Colonic mucosa (tissue), 4 donors: ENCODE measurements at places on chromosomes 16 and 17. TPM values are rescaled to one million over a fixed set of nuclear protein-coding genes. Genes with fewer than 3 reads are reported as not detected.

- DNase-seq, result no peak
These were observed 27.0 kb downstream of the MRTFB start for GRCh38 chr16:14098081-14098480.

GRCh38 chr17:44492706-44493272 is 10.4 kb downstream of the GPATCH8 start:
- no peak for DNase-seq

DNA sequence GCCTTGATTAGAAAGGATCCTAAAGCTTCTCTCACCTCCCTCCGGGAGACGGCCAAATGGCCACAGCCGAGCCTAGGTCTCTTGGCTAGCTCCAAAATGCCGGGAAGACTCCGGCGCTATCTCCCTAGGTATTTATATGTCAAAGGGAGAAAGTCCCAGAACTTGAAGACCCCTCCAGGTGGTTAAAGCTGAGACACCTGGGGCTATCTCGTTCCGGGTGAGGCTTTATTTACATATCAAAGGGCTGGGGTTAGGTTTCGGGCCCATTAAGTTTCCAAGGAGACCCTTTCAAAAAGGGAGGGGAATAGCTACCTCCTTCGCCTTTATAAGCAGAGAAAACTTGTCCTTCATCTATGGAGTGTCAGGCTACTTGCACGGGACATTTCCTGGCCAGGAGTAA is 70.9 kb upstream of the KIFC3 start:
- no peak for DNase-seq

DNA sequence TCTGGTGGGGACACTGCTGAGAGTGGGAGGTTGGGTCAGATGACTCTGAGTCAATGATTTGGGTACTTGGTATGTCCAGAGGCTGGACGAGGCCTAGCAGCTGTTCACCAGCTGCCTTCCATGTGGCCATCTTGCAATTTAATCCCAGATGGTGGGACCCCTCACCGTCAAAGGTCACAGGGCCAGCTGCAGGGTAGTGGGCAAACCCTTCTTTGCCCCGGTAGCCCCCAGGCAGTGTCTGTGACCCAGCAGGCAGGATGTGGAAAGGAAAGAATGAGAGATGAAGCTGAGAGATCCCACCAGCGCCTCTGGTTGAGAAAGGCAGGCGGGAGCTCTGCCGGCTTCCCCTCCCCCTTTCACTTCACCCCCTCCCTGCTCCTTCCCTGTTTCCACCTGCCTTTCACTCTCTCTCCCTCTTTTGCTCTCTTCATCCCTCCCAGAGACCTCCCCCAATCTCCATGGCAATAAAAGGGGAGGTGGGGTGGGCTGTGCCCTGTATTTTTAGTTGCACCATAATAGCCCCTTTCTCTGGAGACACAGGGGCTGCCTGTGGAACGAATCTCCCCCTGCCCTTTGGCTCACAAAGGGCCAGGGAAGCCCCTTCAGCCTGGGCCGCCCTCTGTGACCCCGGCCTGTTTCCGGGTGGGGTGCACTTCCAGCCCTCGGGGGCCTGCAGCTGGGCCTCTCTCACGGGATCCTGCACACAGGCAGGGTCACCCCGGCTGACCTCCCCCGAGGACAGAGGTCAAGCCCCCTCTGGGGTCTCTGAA is 20.2 kb downstream of the CDK5RAP3 start:
- DNase-seq, result no peak

GRCh38 chr16:6204945-6205344 is 1107.3 kb upstream of the EEF2KMT start:
- no peak for DNase-seq

DNA sequence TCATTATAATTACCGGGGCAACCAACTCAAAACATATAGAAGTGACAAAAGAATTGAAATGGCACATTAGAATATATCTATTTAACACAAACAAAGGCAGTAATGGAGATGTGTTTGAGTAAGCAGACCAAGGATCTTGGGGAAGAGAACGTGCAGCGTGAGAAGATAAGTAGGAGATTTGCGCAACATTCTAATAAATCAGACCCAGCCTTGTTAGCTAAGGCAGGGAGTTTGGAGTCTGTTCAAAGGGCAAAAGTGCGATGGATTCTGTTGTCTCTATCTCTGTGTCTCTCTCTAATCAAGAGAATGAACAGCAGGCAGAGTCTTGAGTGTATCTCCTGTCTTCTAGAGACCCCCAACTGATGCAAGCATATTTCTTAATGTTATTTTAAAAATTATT is 55.0 kb upstream of the FA2H start:
- DNase-seq, result no peak

DNA sequence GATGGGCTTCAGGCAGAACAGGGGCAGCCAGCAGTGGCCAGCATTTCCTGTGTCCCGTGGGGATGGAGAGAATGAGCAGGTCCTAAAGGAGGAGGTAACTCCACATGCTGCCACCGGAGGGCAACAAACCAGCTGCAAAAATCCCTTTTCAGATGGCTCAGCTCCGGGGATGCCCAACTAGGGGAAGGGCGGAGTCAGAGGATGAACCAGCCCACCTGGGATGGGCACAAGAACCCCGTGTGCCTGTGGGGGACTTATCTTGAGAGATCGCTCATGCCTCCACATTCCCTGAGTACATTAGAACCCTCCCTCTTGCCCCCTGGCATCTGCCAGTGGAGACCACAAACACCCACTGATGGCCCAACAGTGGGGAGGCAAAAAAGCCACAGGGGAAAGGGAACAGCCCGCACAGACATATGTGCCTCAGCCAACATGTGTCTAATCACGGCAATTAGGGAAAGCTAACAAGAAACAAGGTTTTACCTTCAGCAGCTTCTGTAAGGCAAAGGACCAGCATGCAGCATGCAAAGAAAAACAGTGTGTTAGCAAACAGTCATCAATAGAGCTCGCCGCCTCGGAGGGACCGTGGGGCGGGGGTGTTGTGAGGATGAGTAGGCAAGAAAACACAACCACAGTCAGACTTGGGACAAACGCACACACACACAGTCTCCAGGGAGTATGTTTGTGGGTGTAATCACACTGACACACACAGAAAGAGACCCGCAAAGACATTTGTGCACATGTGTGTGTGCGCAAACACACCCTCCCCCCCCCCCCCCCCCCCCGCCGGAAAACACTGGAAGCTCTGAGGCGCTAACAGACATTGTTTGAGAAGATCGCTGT is 64.0 kb downstream of the MYO18A start:
- DNase-seq, result no peak

CD300E gene
- total RNA-seq, result 1.2 TPM

GRCh38 chr17:4768298-4768697 is 3.4 kb upstream of the TM4SF5 start:
- no peak for DNase-seq

DNA sequence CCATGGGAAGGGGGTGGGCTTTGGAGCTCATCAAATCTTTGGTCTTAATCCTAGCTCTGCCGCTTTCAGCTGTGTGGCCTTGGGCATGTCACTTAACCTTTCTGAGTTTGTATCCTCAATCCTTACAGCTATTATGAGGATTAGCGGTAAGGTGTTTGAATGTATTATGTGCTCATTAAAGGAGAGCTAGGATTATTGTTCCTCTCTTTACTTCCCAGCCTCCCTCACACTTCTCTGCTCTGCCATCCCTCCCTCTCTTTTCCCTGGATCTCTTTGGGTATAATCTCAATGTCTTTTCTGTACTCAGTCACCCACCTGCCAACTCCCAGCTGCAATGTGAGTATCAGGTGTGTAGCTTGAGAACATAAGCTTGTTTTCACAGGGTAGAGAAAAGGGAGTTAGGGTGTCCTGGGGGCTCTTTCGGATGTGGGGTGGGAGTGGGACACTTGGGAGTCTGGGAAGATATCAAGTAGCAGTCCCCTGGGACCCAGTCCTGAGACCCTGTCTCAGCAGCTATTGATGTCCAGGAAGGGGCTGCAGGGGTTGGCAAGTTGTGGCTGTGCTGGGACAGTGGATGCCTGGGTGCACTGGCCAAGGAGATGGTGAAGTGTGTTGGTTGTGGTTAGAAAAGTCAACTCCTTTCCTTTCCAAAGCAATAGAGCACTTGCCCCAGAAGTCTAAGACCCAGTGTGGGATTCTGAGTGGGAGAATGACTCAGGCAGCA is 1.8 kb downstream of the EFNB3 start:
- DNase-seq, result no peak

DNA sequence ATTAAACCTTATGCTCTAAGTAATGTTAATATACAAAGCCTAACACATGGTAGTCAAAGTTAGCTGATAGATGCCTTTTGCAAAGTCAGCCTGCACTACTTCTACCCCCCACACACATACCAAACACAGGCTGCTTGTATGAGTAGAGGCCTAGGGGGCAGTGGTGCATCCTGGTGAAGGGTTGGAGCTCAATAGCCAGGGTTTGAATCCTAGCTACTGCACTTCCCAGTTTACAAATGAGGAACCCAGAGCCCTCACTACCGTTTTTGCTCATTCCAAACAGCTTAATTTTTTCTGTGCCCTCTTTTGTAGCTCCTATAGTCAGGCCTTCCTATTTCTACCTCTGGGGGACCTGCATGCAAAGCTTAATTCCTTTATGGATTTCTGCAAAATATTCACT is 18.9 kb upstream of the HYDIN start:
- DNase-seq, result no peak

- DNase-seq, result no peak
These were observed 14.9 kb downstream of the SPATA32 start for GRCh38 chr17:45246861-45247428.

GRCh38 chr17:81176666-81177065 is 10.6 kb upstream of the AATK start:
- DNase-seq, result no peak

DNA sequence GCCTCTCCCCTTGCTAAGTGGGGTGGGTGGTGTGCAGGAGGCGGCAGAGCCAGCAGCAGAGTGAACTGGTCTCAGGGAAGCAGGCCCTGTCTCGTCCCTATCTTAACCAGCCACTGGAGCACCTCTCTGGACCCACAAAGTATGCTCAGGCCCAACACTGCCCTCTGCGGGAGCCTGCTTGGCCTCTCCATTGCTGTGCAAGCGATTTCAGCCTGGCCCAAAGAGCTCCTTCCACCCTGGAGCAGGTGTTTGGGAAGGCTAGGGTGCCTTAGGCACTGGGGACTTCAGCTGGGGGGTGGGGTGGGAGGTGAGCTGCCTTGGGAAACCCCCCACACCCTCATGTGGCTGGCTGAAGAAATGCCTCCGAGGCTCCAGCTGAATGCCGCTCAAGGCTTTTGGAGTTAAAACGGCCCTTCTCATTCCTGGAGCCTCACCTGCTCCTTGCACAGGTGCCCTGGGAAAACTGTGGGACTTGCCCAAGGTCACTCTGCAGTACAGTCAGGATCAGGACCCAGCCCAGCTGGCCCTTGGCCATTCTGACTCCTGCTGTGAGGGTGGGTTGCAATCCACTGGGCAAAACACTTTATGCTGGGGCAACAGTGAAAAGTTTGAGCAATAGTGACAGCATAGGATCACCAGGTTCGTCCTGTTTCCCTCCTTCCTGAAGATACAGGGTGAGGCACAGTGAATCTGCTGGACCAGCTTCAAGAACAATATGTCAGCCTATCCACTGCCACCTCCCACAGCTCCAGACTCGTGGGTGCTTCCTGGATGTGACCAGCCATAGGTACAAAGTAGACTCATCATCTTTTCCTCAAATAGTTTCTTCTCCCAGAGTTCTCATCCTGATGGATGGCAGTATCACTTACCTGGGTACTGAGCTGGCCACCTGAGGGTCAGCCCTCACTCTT is 5.9 kb upstream of the UBE2O start:
- peak; percentile 56 for DNase-seq

GPRC5C gene
- 193 TPM for total RNA-seq

DNA sequence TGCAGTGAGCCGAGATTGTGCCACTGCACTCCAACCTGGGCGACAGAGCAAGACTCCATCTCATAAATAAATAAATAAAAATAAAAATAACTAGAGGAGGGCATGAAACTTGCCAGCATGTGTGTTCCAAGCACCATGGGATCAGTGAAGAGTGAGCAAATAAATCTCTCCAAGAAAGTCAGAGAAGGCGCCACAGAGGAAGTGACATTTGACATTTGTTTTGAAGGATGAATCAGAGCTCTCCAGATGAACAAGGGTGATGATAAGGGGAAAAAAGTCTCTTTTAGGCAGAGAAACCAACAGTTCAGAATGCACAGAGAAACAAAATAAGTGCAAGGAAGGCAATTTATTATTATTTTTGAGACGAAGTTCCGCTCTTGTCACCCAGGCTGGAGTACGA is 50.3 kb downstream of the IST1 start:
- DNase-seq, result no peak

KRT39 gene
- not detected for total RNA-seq

- DNase-seq, result peak; percentile 64
These were observed 12.0 kb downstream of the TBC1D24 start for GRCh38 chr16:2486645-2487516.

DNA sequence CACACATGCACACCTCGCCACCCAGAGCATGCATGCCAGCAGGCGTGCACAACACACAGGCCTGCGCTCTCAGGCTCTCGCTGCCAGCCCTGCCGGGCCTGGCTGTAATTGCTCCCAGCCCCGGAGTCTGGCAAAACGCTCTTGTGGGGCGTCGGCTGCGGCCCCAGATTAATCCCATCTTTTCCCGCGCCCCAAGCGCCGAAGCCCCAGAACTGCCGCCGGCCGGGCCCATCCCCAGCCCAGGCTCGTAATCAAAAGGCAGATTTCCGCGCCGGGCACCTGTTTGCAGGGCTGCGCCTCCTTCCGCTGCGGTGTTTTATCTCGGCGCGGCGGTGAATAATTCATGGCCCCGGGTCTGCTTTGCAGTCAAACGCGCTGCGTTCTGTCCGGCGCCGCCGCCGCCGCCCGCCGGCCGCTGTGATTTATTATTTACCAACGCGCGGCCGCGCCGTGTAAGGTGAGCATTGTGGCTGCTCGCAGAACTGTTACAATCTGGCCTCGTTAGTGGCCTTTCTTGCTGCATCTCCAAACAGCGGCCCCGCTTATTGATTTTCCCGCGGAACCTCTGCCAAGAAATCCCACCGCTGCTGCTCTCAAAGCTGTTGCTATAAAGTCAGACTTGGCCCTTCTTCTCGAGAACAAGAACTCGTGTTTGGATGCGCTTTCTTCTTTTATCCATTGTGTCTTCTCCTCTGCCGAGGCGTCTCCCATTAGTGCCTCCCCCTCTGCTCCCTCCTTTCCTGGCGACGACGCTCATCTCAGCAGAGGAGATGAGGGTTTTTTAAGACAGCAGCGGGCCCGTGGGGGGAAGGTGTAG is 126.1 kb downstream of the IRX5 start:
- no peak for DNase-seq

- no peak for DNase-seq
These were observed 31.5 kb downstream of the WSCD1 start for GRCh38 chr17:6101706-6102105.

PLCG2 gene
- total RNA-seq, result 9.6 TPM

ABCA8 gene
- total RNA-seq, result 6.8 TPM
